ENCODE measurements at places on chromosomes 11 and 22.

- DNase-seq: peak; percentile 54
Observed at GRCh38 chr11:119339589-119340334, 921 bp downstream of the C1QTNF5 start.

DNA sequence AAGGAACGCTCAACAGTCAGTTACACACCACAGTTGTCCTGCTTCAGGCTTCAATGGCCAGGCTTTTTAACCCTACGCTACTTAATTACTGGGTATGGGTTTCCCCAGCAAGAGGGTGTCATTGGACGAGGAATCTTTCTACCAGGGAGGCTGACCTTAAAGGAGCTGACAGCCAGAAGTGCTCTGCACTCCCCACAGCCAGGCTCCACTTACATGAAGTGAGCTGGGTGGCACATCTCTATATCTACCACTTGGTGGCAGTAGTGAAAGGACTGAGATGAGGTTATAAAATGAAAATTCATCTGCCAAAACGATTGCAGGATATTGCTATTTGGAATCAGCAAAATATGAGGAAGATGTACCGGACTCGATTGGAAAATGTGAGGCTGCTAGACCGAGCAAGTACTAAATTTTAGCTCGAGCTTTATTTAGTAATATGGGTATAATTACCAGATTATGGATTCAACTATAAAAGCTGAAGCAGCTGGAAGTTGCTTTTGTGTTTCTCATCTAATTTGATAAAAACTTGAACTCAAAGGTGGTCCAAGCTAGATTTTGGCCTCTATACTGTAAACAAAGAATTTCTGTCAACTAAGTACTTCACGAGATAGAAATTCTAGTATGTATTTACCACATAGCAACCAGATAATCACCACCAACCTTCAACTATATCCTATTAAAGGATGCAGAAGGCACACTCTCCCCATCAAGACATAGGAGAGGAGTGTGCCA is 53.9 kb upstream of the CEP126 start:
- DNase-seq: peak; percentile 70

- no peak for DNase-seq
Observed at GRCh38 chr22:48886604-48887393, 940.9 kb downstream of the BRD1 start.

GRCh38 chr11:19181531-19182261 is 20.1 kb downstream of the CSRP3 start:
- DNase-seq: no peak

GRCh38 chr11:15146271-15147003 is 31.7 kb downstream of the INSC start:
- no peak for DNase-seq

DNA sequence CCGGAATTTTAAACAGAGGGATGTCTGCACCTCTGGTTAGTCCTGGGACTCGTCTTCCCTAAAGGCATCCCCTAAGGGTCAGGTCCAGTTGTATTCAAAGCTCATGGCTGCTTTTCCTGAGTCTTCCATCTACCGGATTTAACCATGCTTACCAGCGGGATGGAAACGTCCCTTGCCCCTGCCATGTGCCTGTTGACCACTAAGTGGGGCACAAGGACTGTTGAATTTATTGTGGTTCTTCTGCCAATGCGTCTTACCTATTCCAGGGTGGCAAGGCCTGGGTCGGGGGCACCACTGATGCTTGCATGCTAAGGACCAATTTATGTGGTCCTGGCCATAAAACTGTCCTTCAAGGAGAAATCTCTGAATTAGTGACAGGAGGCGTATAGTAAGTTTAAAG is 25.6 kb downstream of the ANKRD42 start:
- peak; percentile 13 for DNase-seq

GRCh38 chr11:83864412-83865057 is 578.4 kb upstream of the CCDC90B start:
- no peak for DNase-seq

- no peak for DNase-seq
Observed at GRCh38 chr11:27210531-27210930, 152.5 kb downstream of the CCDC34 start.

DNA sequence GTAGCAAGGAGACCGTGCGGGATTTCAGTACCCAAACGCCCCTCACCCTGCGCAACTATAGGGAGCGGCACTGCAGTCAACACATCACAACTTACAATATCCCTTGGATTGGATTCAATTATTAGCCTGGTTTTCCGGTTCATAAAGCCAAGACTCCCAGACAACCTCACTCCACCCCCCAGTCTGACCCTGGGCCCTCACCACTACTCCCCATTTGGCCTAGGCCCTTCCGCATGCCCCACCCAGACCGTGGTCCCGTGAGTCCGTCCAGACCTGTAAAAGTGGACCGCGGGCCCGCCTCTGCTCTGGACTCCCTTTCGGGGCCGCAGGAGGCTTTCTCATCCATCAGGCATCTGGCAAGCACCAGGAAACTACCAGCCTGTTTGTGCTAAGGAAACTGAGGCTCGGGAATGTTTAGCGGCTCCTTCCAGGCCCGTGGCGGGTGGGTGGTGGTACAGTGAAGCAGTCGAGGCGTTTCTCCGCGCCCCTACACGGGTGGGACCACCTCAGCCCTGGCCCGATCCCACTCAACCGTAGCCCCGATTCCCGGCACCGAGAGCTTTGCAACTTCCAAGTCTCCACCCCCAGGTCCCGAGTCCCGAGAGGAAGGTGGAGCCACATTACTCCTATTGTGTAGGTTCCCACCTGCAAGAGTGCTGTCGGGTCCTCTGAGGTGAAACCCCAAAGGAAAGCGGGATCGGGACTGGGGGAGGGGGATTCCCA is 679 bp upstream of the DPP3 start:
- no peak for DNase-seq

DNA sequence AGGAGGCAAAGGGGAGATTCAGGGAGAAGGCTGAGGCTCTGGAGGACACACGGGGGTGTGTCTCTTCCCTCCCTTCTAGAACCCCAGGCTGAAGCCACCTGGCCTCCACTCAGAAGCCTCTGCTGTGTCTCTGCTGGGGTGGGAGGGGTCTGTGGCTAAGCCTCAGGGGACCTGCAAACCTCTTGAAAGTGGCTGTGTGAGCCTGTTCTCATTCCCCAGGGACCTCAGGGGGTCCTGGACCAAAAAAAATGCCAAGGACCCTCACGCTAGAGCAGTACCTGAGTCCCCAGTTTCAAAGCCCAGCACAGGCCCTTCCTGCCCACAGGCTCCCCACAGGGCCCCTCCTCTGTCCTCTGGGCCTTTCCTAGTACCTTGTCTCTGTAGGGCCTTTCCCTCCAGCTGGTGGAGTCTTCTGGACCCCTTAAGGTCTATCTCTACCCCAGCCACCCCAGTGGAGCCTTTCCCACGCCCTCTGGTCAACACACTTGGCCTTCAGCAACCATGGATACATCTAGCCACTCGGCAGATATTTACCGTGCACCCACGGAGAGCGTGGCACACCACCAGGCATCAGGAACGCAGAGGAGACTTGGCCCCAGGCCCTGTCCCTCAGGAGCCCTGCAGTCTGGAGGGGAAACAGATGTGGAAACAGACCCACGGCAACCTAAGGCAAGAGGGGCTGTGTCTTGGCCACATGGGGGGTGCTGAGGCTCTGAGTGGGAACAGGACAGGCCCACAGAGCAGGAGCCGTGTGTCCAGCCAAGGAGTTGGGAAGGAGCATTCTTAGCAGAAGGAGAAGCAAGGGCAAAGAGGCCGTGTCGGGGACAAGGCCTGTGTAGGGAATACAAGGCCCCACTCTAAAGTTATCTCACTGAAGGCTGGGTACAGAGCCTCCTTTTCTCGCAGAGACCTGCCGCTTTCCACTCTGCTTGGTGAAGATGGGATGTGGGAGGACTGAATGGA is 18.5 kb downstream of the PLA2G6 start:
- DNase-seq: no peak

DNA sequence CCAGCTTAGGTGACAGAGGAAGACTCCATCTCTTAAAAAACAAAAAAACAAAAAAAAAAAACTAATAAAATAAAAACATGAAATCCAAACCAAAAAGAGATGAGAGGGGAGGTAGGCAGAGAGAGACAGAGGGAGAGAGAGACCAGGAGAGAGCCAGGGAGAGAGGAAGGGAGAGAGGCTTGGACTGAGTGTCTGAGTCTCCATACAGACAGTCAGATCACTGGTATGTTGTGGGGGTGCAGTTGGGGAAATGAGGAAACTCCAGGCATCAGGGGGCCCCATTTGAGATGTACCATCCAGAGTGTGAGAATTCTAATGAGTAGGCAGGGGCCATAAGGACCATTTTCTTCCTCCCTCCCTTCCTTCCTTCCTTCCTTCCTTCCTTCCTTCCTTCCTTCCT is 53.1 kb upstream of the SEPTIN5 start:
- DNase-seq: no peak

GRCh38 chr11:3201112-3201581 is 17.5 kb downstream of the MRGPRG start:
- DNase-seq: no peak

DNA sequence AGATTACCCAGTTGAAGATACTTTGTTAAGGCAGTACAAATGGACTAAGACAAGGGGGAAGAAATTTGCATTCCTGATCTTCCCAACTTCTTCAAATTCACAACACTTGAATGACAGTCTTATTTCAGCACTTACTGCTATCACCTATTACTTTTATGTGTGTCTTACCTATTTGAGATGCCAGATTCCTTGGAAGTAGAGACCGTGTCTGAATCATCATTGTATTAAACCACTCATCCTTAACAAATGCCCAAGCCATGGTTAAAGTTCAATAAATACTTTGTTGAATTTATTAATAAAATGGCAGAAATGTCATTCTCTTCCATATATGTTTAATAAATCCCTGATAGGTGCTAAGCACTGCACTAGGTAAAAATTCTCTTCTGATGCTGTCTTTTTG is 18.3 kb downstream of the SC5D start:
- no peak for DNase-seq

DNA sequence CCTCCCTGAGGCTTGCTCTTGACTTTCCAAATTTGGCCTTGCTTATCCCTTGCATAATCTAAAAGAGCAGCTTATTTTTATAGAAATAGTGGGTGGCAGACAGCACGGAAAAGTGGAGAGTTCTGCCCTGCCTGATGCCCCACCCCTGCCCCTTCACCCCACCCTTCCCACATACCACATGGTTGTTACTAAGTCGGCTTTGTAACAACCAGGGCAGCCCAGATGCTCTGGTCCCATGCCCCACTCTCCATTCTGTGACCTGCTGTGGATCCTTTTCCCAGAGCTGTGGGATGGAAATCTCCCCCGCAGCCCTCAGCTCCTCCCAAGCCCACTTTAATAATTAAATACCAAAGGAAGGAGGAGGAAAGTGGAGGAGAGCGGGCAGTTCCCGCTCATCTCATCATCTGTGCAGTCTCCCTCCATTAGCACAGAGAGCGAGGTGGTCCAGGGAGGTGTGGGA is 10.9 kb downstream of the MRGPRF start:
- DNase-seq: no peak

DNA sequence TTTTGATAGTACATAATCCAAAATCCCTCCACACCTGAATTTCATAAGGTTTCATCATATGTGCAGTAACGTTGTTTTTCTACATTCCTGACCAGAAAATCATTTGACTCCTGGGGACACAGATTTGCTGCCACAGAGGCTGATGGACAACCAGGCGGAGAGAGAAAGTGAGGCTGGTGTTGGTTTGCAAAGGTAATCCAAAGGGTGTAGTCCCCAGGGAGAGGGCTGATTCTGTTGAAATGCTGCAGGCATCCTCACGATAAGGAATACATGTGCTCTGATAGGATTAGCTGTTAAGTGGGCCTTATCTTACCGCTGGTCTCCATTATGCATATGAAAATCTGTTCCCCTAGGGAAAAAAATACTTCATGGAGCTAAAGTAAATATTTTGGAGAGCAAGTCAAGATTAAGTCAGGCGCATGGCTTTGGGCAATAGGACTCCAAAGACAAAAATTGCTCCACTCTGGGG is 8.1 kb downstream of the APOL6 start:
- DNase-seq: no peak

DNA sequence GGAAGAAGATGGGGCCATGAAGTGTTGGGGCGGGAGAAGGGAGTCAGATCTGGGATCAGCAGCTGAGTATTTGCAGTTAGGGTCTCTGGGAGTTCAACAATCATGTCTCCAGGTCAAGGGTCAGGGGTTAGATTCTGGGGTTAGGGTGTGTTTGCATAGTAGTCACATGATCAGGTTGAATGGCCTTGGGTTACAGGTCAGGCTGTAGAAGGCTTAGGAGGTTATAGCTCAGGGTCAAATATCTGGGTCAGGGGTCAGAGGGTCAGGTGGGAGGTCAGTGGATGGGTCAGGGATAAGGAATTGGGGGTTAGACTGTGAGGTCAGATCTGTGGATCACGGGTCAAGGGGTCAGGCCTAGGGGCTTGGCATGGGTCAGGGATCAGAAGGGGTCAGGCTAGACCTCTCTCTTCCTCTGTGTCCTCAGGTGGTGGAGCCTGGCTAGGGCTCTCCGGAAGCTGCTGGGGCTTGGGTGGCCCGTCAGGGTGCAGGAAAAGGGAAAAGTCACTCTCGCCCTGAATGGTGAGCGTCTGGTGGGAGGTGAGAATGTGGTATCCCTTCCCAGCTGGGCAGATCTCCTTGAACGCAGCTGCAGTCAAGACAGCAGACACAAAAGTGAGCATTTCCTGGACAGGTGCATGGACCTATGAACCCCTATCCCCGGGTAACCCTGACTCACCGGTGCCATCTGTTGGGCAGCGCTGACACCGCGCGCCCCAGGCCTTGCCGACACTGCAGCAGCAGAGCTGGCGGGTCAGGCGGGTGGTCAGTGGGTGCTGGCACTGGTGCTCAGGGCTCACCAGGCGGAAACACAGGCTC is 6.4 kb downstream of the LTBP3 start:
- DNase-seq: no peak

DNA sequence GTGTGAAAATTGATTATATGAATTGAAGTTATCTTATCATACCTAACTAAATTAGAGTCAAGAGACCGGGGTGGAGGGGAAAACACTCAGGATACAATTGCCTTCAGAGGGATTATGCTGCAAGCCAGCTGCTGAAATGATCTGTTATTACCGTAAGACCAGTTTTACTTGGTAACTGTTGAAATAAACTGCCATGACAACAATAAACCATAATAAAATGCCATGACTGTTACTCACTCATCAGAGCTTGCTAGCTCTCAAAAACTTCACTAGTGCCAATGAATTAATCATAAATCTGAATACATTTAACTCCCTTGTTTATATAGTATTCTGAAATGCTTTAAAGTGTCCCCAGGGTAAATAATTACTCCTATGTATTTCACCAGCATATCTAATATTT is 68.2 kb downstream of the CASP12 start:
- no peak for DNase-seq

DNA sequence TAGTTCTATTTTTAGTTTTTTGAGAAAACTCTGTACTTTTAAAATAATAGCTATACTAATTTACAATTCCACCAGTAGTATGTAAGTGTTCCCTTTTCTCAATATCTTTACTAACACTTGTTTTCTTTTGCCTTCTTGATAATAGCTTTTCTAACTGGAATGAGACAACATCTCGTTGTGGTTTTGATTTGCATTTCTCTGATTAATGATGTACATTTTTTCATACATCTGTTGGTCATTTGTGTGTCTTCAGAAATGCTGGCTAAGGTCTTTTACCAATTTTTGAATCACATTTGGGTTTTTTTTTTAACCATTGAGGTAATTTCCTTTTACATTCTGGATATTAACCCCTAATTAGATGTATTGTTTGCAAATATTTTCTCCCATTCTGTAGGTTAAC is 258.9 kb downstream of the DYNC2H1 start:
- DNase-seq: no peak

GRCh38 chr11:102421261-102421660 is 31.3 kb downstream of the TMEM123 start:
- no peak for DNase-seq

GRCh38 chr22:49628391-49629260 is 199.0 kb downstream of the BRD1 start:
- no peak for DNase-seq

- no peak for DNase-seq
Observed at GRCh38 chr11:44570411-44571155, 5.1 kb downstream of the CD82 start.

GRCh38 chr22:37525073-37525745 is 6.0 kb upstream of the CARD10 start:
- no peak for DNase-seq

Data from HEK293T (cell line).